Kidney tubule cell (primary cell): ENCODE measurements at places on chromosomes 13 and 19.

- no peak for DNase-seq
Observed at GRCh38 chr19:16529466-16530144, 12.6 kb downstream of the CHERP start.

GRCh38 chr13:109684824-109685202, 101.6 kb downstream of the IRS2 start:
- DNase-seq: peak; percentile 54

DNA sequence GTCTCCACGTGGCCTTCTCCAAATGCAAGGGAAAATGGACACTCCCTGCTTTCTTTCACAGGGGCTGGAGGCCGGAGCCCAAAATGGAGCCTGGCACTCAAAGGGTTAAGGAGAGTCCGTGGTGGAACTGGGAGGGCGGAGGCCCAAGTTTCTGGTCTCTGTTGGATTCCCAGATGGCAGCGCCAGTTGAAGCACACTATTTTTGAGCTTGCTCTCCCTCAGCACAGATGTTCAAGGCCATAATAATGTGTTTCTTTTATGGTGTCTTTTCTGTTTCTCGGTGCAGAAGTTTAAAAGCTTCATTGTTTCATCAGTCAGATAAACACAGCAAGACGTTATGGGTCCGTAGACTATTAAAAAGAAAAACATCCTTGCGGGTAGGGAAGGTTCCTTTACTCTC, 67.6 kb downstream of the TNFRSF19 start:
- DNase-seq: no peak

GRCh38 chr13:65966991-65967451, 1263.1 kb downstream of the PCDH9 start:
- DNase-seq: peak; percentile 73

DNA sequence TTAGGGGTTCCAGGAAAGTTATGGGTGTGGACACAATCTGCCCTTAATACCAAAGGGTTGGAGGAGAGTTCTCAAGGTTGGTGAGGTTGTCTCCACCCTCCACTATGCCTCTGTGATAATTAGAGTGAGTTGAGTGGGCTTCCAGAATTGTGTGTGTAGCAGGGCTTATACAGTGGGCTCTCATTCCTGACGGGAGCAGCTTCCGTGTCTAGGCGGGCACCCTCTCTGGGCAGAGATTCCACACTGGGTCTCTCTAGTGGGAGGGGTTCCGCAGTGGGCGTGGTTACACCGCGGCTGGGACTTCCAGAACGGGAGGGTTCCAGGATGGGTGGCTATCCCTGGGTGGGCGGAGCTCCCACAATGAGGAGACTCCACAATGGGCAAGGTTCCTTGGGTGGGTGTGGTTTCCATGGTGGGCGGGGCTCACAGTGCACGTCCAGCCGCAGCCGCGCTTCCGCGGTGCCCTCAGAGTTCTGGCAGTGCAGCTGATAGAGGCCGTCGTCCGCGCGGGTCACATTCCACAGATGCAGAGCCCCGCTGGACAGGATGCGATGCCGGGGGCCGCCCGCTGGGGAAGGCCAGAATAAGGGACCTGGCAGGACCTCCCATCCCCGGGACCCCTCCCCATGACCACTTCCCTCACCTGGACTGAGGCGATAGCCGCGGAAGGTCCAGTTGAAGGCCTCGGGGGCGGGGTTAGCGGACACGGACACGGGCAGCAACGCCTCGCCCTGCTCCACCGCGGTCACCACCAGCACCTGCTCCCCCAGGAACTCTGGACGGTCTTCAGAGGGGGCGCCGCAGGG, 8.4 kb downstream of the NPHS1 start:
- peak; percentile 26 for DNase-seq

DNA sequence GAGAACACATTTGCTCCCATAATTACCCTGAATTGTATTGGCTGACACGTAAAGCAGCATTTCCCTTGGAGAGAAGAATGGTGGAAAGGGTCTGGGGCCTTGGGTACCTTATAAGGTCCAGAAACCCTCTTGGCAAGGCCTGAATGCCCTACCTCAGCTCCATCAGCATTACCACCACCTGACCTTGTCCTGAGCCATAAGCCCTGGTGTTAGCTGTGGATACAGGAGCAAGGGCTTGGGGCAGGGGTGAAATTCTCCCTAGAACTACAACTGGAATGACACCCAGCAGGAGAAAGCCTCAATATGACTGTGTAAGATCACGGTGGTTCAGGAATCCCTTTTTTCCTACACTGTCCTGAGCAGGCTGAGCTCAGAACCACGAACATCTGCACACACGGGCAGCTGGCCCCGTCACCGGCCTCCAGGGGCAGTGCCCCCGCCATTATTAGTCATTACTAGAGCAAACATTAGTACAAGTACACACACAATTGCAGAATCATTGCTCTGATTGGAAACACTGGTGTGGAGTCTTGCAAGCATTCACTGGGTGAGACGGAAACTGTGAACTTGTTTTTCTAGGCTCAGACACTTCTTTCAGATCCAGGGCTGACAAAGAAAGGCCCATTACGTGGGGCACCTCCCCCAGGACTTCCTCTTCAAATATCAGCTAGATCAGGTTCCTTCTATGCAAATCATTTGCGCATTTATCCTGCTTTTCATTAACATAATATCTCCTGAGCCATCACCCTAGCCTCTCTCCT, 26.8 kb upstream of the MTIF3 start:
- DNase-seq: peak; percentile 55

- no peak for DNase-seq
Observed at GRCh38 chr19:50434525-50434924, 1.8 kb downstream of the MYBPC2 start.

- DNase-seq: no peak
Observed at GRCh38 chr13:27496536-27497273, 46.3 kb upstream of the MTIF3 start.

- no peak for DNase-seq
Observed at GRCh38 chr13:41608111-41608838, 150.9 kb downstream of the RGCC start.

GRCh38 chr13:113207460-113207859, 1.0 kb downstream of the PCID2 start:
- no peak for DNase-seq

GRCh38 chr13:98912846-98913245, 65.0 kb downstream of the DOCK9 start:
- no peak for DNase-seq

DNA sequence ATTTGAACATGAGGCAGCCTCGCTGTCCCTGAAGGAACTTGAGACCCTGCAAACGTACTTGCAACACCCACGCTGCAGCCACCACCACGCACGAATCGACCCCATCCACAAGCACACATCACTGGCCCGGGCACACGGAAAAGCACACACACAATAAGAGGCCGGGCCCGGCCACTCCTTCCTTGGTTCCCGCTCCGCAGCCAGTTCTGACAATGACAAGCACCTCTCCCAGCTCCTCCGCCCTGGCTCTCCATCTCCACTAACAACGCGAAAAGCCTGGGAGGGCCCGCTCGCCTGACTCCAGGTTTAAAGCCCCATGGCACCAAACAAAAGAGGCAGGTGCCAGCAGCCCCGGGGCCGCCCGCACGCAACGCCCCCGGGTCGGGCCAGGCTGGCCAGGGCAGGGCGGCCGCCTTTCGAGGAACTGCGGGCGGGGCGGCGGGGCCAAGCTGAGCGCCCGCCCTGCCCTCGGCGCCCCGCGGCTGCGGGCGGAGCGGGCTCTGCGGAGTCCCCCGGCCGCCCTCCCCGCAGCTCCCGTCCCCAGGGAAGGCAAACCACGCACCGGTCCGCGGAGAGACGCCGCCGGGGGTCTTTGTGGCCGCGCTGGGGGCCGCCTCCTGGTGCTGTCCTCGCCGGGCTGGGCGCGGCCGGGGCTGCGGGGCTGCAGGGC, 495 bp downstream of the DCLK1 start:
- peak; percentile 29 for DNase-seq

DNA sequence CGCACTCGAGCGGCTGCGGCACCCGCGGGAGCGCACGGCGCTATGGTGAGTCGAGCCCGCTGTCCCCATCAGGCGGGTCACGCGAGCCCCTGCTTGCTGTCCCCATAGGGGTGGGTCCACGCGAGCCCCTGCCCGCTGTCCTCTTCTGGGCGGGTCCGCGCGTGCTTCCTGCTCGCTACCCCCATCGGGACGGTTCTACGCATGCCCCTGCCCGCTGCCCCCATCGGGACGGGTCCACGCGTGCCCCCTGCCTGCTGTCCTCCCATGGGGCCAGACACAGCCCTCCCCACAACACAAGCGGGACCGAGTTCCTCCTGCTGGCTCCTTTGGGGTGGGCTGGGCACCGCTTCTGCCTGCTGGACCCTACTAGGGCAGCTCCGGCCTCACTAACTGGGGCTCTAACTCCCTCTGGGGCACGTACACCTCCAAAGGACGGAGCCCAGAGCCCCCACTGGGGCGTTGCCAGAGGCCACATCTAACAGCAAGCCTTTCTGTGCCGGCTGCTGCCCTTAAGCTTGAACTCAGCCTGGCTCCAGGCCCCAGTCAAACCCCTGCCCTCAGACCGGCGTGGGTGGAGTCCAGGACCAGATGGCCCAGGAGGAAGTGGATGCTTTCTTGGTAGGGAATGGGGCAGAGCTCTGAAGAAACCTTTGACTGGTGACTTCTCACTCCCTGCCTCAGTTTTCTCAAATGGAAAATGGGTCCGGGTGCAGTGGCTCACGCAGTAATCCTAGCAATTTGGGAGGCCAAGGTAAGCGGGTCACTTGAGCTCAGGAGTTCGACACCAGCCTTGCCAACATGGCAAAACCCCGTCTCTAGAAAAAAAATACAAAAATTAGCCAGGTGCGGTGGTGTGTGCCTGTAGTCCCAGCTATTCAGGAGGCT, 722 bp downstream of the COLGALT1 start:
- DNase-seq: peak; percentile 72

DNA sequence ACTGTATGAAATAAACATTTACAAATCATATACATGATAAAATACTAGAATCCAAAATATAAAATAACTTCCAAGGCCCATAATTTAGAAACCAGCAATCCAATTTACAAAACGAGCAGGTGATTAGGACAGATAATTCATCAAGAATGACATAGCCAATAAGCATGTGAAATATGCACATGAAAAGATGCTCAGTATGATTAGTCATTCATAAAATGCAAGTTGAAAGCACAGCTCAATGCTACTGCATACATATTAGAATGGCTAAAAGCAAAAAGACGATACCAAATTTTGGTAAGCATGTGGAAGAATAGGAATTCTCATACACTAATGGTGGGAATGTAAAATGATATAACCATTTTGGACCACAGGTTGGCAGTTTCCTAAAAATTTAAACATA, 837.2 kb upstream of the MIR17HG start:
- no peak for DNase-seq

GRCh38 chr13:110272227-110272626, 34.7 kb downstream of the COL4A1 start:
- DNase-seq: no peak

GRCh38 chr13:78131811-78132210, 213.2 kb upstream of the EDNRB start:
- no peak for DNase-seq

GRCh38 chr13:45974500-45974899, 78.0 kb downstream of the ZC3H13 start:
- no peak for DNase-seq

DNA sequence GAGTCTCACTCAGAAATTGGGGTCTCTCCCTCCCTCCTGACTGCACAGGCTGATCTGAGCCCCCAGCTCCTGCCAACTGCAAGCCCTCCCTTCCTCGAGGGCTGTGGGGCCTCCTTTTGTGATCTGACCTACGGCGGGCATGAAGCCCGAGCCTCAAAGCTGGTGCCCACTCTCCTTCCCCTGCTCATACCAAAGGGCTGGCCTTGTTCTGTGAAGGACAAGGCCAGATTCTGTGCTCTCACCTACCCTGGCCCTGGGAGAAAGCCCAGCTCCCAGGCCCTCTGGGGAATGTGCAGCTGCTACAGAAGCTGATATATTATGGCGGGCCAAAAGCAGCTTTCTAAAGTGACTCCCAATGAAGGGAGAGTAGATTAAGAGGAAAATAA, 9.0 kb upstream of the ECH1 start:
- DNase-seq: no peak

GRCh38 chr13:36819739-36820090, 693 bp downstream of the RFXAP start:
- DNase-seq: no peak

DNA sequence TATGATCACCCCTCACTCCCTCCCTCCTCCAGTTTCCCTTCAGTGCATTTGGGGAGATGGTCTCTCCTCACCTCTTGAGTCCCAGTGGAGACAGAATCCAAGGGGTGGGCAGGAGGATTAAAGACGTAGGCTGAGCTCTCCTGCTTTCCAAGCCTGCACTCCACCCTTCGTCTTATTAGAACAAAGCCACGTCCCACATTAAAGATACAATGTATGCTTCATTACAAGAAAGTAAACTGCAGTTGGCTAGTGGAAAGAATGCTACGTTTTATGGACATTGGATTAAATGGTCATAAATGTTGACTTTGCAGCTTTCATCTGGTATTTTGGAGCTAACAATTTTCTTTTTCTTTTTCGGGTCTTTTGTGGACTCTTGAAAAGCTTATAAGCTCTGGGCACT, 1.5 kb upstream of the KLK11 start:
- no peak for DNase-seq

GRCh38 chr19:17496337-17496997, 15.0 kb upstream of the PGLS start:
- DNase-seq: peak; percentile 75

DNA sequence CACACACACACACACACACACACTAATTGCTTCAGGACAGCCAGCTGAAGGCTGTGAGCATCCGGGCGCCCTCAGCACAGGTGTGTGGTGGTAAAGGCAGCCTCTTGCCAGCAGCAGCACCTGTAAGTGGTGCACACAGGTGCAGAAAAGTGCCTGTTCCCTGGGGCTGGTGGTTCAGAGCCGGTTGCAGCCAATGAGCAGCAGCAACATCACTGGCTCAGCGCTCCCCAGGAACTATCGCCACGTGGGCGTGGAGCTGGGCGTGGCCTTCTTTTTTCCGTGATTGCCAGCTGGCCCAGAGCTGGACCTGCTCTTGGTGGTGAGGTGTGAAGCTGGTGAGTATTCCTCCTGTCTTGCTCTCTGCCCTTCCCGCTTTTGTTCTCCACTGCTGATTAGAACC, at the start of gene NLRP5:
NLRP5 (plus strand) TSS at position 289 of the 400 bp plus-strand sequence.
- DNase-seq: no peak

DNA sequence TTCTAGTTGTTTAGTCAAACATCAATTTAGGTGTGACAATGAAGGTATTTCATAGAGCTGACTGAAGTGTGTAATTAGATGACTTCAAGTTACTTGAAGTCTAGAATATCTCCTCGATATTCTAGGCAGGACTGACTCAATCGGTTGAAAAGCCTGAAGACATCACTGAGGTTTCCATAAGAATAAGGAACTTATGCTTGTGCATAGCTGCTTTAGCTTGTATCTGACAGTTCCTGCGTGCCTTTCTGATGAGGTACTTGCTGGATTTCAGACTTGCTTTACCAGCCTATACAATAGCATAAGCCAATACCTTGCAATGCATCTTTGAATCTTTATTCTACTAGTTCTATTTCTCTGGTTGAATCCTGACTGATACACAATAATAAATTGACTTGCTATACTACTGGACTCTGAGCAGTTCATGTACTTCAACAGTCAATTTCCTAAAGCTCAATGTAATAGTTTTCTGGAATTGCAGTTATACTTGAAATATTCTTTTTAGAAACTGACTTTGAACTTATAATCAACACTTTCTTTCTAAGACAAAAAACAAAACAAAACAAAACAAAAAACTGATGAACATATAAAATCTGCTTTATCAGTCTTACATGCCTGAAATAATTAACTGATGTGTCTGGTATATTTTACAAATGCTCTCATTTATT, 1534.8 kb downstream of the SLITRK5 start:
- no peak for DNase-seq
